ENCODE measurements at places on chromosomes 13 and 19. TPM values are rescaled to one million over a fixed set of nuclear protein-coding genes. Genes with fewer than 3 reads are reported as not detected.
A peak's percentile ranks its signal among the peaks of the same experiment; 100 is the strongest.

DNA sequence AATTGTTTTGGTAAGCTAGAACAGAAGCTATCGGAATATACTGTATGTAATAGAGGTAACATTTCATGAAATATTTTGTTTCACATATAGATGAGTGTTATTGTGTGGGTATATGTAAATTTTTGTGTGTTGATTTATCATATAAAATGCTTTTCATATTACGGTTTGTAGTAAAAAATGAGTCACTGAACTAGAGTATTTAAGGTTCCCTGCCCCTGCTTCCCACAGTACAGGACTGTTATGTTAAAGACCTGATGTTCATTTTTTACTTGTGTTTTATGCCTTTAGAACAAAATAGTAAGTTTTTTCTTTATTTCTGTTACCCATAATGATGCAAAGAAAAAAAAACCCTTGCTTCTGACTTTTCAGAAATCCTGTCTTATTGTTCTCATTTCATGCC lies 243.4 kb downstream of the ENOX1 start:
- no peak for DNase-seq

DNA sequence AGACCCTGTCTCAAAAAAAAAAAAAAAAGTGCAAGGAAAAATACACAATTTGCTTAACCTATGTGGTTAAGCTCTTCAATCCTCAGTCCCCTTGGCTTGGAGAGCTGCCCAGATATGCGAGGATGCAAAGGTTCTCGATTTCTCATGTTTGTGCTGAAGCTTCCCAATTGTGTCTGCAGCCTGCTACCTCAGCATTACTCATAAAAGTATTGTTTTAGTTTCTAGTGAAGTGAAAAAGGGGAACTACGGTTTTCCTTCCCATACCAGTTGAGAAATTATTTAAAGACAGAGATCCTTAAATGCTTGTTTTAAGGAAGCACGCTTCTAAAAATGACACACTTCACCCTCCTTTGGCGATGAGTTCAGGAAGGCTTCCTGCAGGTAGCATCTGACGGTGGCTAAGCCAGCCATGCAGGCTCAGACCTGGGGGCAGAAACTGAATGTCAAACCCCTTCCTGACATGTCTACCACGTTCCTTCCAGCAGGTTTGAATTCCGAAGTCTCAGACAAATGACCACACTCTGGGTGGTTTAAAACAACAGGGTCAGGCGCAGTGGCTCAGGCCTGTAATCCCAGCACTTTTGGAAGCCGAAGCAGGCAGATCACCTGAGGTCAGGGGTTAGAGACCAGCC lies 47.9 kb downstream of the RUBCNL start:
- peak; percentile 31 for DNase-seq

- DNase-seq = peak; percentile 33
Observed at GRCh38 chr19:10510301-10510802, 6.9 kb downstream of the S1PR5 start.

DNA sequence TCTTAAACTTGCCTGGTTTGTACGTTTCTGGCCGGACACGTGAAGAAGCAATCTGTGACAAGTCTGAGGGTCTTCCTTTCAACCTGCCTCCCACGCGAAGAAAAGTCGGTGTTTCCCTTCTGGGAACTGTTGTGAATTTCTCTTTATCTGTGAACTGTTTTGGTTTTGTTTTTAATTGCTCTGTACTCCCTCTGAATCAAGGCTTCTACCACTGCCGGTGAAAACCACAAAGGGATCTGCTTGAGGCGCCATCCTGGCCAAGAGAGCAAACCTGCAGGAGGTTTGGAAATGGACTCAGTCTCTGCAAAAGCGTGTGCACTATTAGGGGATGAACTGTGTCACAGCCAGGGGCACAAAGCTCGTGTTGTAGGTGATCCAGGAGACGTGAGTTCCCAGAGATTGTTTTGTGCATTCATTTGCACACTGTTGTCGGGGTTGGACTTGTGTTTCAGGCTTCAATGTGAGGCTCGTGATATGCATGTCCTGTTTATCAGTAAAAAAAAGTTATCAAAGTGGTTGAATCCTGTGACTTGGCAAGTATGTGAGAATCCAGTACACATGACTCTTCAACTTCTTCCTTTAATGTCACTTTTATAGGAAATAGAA lies 9.7 kb downstream of the SIGLEC8 start:
- DNase-seq = no peak

- peak; percentile 91 for DNase-seq
Observed at GRCh38 chr19:48319647-48320541, 5.5 kb upstream of the EMP3 start.

DNA sequence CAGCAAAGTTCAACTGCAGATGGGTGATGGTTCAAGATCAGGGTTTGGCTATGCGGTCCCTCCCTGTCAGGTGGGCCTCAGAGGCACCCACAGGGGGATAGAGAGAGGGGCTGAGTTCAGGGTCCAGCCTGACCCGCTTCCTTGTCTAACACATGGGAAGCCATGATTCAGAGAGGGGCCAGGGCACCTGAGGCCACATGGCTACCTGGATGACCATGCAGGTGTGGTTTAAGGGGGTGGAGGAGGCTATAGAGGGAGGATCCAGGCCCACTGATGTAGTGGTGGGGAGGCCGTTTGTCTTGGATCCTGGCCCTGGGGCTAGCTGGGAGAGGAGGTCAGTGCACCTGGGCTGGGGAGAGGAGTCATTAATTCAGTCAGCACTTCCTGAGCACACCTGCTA lies 56.7 kb downstream of the ZNF536 start:
- no peak for DNase-seq

Gene SPACA4
- total RNA-seq = not detected

Gene TMEM143
- total RNA-seq = 9.1 TPM

Gene ZNF433
- total RNA-seq = 5.2 TPM

Gene LGALS14
- total RNA-seq = not detected
